ENCODE measurements at places on chromosomes 11 and 22.

DNA sequence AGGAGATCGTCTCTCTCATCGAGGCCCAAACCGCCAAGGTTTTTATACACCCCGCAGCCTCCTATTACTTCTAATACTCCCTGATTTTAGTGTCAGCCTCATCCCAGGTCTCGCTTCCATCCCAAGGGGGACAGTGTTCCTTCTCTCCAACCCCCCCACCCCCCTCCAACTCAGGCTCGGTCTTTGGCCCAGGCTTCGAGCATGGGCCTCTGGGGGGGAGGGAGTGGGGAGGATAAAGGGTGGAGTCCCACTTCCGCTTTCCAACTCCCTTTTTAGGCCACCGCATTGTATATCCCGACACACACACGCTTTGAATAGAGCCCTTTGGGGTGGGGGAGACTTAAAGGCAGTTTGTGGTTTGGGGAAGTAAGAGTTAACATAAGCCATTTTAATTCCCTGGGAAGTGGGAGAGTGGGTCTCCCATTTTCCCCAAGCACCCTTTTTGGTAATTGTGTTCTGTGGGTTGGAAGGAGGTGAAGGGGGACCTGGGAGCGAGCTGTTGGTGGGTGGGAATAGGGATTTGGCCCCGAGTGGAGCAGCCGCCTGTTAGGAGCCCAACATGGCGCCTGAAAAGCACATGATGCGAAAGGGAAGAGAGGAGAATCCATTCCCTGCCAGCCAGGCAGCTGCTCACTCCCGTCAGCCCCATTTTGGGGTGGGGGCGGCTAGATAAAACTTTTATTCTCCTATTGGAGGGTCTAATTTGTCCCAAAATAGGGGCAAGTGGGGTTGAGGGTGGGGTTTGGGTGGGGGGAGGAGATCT lies 844 bp downstream of the PCF11 start:
- DNase-seq = peak; percentile 36

GRCh38 chr11:75076671-75077070 lies 20.0 kb downstream of the OR2AT4 start:
- DNase-seq = no peak

DNA sequence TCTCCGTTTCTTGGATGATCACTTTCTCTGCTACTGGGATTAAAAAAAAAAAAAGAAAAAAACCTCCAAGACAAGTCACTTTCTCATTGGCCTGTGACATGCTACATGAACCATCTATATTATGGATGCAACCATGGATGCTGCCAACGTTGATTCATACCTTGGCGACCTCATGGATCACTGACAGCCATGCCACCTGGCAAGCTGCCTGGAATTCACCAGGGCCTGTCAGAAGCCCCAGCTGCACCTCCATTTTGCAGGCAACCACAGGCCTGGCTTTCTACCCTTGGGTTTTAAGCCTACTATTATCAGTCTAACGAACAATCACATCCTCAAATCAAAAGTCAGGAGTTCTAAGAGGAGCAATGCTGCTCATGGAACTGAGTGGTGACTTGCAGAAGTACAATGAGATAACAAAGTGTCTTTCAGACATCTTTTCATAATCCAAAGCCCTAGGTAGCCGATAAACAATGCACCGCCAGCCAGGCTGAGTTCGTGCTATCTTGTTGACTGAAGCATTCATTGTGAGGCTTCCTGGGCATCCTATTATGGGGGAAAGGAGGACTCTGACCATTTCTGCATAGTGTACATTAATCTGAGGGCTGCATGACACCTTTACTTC lies 48.0 kb upstream of the CADM1 start:
- DNase-seq = no peak

GRCh38 chr11:88337987-88338668 lies 592 bp upstream of the CTSC start:
- DNase-seq = peak; percentile 96

- DNase-seq = peak; percentile 41
Observed at GRCh38 chr11:11311169-11311568, 41.9 kb downstream of the CSNK2A3 start.

DNA sequence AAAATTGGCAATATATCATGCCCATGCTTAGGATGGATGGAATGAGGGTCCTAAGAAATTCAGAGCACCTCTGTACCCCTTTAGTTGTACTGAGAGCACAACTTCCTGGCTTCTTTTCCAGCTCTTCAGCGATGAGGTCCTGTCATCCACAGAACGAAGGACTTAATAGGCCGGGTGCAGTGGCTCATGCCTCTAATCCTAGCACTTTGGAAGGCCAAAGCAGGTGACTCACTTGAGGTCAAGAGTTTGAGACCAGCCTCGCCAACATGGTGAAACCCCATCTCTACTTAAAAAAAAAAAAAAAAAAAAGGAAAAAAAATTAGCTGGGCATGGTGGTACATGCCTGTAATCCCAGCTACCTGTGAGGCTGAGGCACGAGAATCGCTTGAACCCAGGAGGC lies 125.3 kb upstream of the BMAL1 start:
- no peak for DNase-seq

GRCh38 chr11:86802146-86802545 lies 1.8 kb downstream of the PRSS23 start:
- no peak for DNase-seq

All from GF-D8 (cell line).